ENCODE measurements at places on chromosomes 1 and 21.

- no peak for DNase-seq
Measured at GRCh38 chr1:2445823-2446215, 30.3 kb upstream of the PLCH2 start.

DNA sequence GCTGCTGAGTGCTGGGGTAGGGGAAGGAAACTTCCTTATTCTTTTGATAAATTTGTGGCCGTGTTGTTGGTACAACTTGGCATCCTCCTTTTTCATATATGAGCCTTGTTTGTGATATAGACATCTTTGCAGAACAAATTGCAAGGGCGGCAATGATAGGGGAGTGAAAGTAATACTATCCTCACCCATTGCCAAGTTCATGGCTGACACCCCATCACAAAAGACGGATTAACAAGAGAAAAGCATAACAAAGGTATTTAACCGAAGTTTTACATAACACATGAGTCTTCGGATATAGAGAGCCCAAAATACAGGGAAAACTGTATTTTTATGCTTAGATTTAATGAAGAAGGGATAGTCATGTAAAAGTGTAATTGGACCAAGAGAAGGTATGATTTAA is 86.3 kb upstream of the TMPRSS2 start:
- no peak for DNase-seq

DNA sequence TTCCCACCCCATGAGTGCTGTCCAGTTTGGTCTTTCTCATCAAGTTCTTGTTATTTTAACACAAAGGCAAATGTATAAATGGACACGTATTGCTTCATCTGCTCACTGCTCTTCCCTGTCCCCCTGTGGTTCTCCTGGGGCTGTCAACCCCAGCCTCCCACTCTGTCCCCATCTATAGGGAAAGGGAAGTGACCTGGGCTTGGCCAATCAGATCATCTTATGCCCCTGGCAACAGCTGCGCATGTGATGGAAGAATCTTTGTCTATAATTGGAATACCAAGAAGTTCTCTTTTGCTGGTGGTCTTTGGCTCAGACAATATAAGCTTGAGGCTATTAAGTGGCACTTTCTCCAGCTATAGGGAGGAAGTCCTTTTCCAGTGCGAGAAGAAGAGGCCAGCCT is 4.7 kb upstream of the CCSAP start:
- DNase-seq, result no peak

- no peak for DNase-seq
Measured at GRCh38 chr1:216212826-216213225, 210.4 kb downstream of the USH2A start.

DNA sequence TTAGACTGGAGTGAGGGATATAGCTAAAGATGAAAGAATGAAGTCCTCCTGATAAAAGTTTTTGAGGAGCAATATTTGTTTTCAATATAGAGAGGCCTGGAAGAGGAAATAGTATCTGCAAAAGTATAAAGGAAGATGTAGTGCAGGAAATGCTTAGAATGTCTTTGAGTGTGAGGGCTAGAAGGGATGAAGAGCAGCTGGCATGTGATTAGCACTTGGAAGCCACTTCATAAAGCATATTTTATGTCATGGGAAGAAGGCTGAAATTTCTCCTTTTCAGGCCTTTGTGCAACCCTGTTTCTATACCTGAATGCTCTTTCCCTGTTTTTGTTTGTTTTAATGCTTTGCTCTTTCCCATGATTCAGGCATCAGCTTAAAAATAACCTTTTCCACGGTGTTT is 323.3 kb upstream of the DEPDC1 start:
- DNase-seq, result no peak

GRCh38 chr21:43934716-43935705 is 70.0 kb downstream of the AGPAT3 start:
- DNase-seq, result no peak

GRCh38 chr1:7335224-7335879 is 435.7 kb upstream of the VAMP3 start:
- DNase-seq, result no peak

- no peak for DNase-seq
Measured at GRCh38 chr1:175332515-175332914, 139.9 kb upstream of the KIAA0040 start.

DNA sequence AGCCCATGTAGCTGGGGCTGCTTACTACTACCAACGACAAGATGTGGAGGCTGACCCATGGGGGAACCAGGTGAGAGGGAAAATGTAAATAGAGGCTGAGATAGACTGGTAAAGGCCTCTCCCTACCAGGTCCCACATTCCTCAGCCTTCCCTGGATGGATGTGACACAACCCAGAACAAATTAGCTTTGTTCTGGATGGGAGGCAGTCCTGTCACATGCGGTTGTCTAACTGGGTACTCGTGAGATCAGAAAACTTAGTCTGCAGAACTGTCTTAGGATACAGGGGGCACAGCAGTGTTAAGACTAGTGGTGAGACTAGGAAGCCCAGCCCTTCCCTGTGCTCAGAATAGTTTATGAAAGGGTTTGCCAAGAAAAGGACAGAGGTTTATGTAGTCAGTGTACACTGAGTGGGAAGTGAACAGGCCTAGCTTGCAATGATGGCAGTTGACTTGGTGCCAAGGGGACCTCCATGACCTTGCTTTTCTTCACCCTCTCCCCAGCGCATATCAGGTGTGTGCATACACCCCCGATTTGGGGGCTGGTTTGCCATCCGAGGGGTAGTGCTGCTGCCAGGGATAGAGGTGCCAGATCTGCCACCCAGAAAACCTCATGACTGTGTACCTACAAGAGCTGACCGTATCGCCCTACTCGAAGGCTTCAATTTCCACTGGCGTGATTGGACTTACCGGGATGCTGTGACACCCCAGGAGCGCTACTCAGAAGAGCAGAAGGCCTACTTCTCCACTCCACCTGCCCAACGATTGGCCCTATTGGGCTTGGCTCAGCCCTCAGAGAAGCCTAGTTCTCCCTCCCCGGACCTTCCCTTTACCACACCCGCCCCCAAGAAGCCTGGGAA is 8.4 kb downstream of the MMACHC start:
- no peak for DNase-seq

- DNase-seq, result no peak
Measured at GRCh38 chr21:40043423-40043822, 176.2 kb downstream of the PCP4 start.

- peak; percentile 38 for DNase-seq
Measured at GRCh38 chr1:160607011-160607671, 27.8 kb upstream of the CD84 start.

GRCh38 chr1:156594190-156594589 is 2.6 kb downstream of the NAXE start:
- DNase-seq, result no peak

DNA sequence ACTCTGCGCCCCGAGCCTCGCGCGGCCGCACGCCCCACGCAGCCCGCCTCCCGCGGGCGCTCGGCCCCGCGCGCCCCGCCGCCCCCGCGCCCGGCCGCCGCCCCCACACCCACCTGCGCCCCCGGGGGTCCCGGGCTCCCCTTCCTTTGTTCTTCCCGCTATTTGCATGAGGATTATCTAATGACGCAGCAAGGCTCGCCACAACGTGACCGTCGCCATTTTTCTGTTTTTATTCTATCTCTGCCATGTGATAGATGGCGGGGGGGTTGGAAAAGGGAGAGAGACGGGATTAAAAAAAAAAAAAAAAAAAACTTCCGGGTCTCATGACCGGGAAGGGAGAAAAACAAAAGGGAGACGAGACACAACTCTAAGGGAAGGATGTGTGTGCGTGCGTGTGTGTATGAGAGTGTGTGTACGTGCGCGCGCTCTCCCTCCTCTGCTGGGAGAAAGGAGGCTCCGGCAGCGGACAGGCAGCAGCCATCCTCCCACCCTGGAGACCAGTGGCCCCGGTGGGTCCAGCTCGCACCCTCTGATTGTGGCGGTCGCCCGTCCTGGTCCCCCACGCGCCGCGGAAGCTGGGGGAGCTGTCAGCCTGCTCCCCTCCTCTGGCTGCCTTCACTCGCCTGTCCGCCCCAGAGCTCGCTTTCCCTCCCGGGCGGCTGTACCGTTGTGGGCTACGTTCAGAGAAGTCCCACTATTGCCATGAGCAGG is 80.4 kb upstream of the AK4 start:
- DNase-seq, result peak; percentile 40

DNA sequence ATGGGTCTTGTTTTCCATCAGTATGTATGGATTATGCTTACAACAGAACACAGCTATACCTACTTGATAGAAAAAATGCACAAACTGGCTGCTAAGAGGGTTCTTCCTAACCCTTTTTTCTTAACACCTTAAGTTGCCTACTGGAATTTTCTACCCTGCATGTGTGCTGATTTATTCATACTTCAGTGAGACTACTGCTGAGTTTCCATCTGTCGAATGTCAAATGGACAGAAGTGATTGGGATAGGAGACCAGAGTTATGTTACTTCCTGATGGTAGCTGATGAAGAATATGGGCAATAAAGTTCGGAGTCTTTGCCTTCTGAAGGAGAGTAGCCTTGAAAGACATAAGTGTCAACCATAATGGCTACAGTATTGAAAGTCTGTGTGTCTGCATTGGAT is 6.5 kb upstream of the DNM3 start:
- no peak for DNase-seq

Measured in NCI-H748 treated with DMSO at 0.1 percent for 48 hours (cell line).